ENCODE measurements at places on chromosomes 3 and 15.

DNA sequence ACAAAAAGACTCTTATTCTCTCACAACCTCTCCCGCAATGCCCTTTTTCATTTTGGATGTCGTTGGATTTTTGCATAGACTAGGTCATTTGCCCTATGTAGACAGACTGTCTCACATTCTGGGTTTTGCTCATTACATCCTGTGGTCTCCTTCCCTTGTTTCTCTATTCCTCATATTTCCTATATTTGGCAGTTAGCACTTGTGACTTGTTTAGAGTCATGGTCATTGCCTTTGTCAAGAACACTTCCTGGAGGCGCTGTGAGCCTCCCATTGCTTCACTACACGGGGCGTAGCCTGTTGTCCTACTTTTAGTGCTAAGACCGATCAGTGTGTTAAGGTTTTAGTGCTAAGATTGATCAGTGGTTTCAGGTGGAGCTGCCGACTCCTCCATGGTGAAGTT, 16.1 kb upstream of the TATDN2 start:
- DNase-seq = no peak

DNA sequence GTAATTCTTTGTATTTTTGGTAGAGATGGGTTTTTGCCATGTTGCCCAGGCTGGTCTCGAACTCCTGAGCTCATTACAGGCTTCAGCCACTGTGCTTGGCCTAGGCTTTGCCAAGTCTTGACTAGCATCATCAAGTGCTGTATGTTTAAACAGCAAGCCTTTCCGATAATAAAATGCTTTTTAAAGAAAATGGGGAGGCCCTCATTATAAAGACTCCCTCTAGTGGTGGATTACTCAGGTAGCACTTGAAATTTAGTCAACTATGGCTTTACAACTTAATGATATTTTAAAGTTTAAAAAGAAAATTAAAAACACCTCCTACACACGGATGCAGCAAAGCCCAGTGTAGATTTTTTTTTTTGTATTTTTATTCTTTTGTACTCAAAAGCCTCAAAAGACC, 213.6 kb downstream of the GAP43 start:
- DNase-seq = no peak

DNA sequence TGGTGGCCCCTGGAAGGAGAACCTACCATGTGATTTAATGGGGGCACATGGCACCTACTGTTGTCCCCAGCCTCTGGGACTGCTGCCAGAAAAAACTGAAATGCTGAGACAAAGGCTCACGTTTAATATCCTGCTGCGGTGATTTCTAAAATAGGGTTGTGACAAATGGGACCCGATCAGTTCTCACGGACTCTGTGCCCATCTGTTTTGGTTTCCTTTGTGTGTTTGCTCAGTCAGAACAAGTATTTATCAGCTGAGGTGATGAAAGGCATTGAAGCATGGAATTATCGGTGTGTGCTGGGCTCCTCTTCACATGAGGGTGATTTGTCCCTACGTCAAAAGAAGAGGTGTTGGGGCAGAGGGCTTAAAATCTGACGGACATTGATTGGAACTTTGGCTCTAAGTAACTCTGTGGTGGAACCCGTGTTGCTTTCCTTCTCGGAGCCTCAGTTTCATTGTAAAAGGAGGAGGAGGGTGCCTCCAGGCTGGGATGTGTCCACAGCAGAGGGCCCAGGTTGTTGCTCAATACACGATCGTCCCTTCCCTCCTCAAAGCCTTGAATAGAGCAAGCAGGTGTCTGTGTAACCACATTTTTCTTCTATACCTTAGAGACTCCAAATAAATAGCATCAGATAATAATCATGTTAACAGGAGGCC, 283.3 kb upstream of the RGMA start:
- DNase-seq = no peak

GRCh38 chr3:123791898-123792297, 92.2 kb downstream of the MYLK start:
- DNase-seq = no peak

DNA sequence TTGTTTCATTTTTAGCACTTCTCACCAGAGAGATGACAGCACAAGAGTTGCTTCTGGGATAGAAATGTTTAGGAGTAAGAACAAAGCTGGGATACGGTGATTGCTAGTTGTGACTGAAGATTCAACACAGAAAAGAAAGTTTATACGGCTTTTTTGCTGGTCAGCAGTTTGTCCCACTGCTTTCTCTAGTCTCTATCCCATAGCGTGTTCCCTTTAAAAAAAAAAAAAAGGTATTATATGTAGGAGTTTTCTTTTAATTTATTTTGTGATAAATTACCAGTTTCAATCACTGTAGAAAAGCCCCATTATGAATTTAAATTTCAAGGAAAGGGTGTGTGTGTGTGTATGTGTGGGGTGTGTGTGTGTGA, 48.0 kb downstream of the PGPEP1L start:
- DNase-seq = no peak

DNA sequence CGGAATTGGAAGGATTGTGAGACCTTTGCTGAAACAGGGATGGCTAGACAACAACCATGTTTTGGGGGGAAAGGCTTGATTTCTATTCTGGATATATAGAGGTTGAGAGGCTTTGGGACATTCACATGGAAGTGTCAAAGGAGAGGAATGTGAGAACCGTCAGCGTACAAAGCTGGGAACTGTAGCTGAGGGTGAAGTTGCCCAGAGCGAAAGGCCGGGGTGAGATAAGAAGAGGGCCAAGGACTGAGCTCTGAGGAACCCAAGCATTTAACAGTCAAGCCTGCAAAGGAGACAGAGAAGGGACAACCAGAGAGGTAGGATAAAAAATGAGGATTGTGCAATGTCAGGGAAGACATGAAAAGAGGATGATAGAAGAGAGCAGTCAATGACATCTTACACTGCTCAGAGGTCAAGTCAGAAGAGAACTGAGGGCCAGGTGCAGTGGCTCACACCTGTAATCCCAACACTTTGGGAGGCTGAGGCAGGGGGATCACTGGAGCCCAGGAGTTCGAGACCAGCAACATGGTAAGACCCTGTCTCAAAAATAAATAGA, 41.5 kb upstream of the RAF1 start:
- no peak for DNase-seq
